Endodermal cell (in vitro differentiated cells): ENCODE measurements at places on chromosomes 5 and 9.

DNA sequence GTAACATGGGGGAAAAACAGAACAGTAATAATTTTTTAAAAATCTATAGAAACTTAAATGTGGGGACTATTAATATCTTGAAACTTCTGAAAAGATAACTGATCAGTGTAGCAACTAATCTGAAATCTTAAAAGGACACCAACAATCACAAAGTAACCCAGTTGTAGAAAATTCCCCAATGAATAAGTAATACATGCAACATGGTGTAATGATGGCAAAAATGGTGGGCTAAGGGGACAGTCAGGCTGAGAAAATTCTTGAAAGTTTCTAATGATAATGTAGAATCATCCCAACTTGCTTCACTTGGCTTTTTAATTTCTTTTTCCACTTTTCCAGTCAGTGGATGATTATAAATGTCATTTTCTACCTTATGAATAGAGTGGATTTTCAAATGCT is 5.4 kb downstream of the NFIL3 start:
- no peak overlapping the region for H3K4me3 ChIP-seq
- no peak overlapping the region for H3K27ac ChIP-seq
- DNase-seq: no peak
- no peaks in the 10 kb centered on the region for H3K4me1 ChIP-seq

- no peak overlapping the region for H3K4me3 ChIP-seq
- DNase-seq: no peak
- H3K36me3 ChIP-seq: no peaks in the 10 kb centered on the region
- H3K27ac ChIP-seq: no peak overlapping the region
- H3K4me1 ChIP-seq: peaks cover 6% of the 10 kb centered on the region
These were observed 160.4 kb upstream of the MPDZ start for GRCh38 chr9:13439685-13440476.

- peak overlapping the region; percentile 88 for H3K4me3 ChIP-seq
- no peak overlapping the region for H3K27ac ChIP-seq
- peaks cover 4% of the 10 kb centered on the region for H3K4me1 ChIP-seq
These were observed 713 bp downstream of the MOB3B start for GRCh38 chr9:27528886-27529315.

DNA sequence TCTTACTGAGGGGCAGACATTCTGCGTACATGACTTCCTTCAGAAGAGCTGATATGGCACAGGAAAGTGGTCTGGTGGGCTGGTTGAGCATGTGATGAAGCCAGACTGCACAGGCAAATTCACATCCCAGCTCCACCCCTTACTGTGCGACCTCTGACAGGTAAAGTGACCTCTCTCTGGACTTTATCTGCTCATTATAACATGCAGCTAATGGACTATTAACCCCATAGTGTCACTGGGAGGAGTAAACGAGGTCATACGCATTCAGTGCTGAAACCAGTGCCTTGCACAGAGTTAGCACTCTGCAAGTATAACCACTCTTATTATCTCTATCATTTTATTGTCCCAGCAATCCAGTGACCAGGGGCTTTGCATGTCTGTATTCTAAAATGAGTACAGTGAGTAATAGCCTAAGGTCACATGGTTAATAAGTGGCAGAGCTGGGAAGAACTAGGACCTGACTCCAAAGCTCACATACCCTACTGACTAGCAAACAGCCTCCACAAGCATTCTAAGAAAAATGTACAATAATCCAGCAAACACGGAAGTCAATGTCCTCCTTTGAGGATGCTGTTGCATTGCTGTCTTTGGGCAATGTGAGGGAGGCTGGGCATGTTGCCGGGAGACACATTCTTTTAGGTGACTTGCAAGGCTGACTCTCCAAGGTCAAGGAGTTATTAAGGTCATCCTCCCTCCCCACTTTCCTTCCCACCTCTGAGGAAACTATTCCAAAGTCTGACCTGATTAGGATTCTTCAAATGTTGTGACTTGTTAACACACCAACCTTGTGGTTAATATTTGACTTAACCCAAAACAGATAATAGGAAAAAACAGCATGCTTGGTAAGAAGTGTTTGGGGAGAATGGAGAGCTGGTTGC is 19.0 kb downstream of the GLRX start:
- peaks cover 5% of the 10 kb centered on the region for H3K4me1 ChIP-seq
- no peak overlapping the region for H3K27ac ChIP-seq
- peak; percentile 26 for DNase-seq

GRCh38 chr5:178187014-178187413 is at the start of gene GMCL2:
TSS of gene GMCL2 (minus strand) at chr5:178187371. CDS start at chr5:178187299, 72 bp downstream.
- no peaks in the 10 kb centered on the region for H3K4me1 ChIP-seq
- H3K27ac ChIP-seq: no peak within 1 kb of the TSS
- no peaks in the 10 kb centered on the region for H3K36me3 ChIP-seq
- DNase-seq: no peak
- no peak within 1 kb of the TSS for H3K4me3 ChIP-seq
- H3K27me3 ChIP-seq: no peaks in the 10 kb centered on the region

DNA sequence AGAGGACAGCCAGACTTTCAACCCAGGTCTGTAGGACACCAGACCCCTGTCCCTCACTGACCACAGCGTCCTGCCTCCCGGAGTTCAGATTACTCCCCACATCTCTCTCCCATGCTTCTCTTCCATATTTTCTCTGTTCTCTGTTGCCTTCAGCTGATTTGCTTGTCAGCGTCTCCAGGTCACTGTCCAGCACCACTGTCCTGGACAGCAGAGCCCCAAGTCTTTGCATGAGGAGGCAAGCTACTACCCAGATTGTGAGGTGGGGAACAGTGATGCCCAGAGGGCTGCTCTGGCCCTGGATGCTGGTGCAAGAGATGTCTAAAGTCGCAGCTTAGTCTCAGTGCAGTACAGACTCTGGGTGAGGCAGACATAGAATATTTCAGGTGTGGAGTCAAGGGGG is 48.0 kb upstream of the C5orf58 start:
- peaks cover 3% of the 10 kb centered on the region for H3K4me1 ChIP-seq
- no peaks in the 10 kb centered on the region for H3K36me3 ChIP-seq
- no peak for DNase-seq
- no peak overlapping the region for H3K4me3 ChIP-seq
- H3K27ac ChIP-seq: no peak overlapping the region

DNA sequence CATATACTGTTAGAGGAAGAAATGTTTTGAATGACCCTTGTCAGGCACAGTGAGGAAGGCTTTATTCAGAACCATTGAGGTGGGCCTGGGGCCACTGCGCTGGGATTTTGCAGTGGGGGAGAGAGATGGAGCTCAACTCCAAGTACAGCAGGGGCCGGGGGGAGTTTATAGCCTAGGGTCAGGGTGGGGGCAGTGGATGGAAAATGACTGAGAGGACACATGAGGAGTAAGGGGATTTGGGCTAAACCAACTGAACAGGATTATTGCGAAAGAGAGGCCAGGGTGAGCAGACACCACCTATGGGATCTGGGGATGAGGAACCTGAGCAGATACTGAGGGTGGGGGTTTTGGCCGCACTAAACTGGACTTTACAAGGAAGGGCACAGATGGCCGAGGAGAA is 6.3 kb downstream of the CEP72 start:
- H3K4me1 ChIP-seq: no peaks in the 10 kb centered on the region
- no peaks in the 10 kb centered on the region for H3K27me3 ChIP-seq
- no peak overlapping the region for H3K4me3 ChIP-seq
- H3K27ac ChIP-seq: no peak overlapping the region
- peaks cover 40% of the 10 kb centered on the region for H3K36me3 ChIP-seq
- DNase-seq: no peak

DNA sequence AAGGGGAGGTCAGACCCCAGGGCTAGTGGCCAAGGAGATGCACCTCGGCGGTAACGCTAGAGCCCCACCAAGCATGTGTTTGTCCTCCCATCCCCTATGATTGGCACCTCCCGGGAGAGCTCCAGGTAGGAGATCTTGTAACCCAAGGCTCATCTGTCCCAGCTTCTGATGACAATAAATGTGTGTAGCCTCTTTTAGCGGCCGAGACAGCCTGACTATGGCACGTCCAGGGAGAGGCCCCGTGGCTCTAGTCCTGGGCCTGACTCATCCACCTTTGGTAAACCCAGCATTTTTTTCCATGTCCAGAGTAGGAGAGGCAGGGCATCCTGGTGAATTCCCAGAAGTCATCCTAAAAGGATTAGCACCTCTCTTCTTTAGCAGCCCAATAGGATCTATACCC is 39.2 kb downstream of the IRF1 start:
- no peak overlapping the region for H3K27ac ChIP-seq
- DNase-seq: peak; percentile 60
- no peaks in the 10 kb centered on the region for H3K36me3 ChIP-seq
- H3K4me3 ChIP-seq: no peak overlapping the region
- H3K27me3 ChIP-seq: no peaks in the 10 kb centered on the region
